ENCODE measurements at places on chromosomes 1 and 21. TPM values are rescaled to one million over a fixed set of nuclear protein-coding genes. Genes with fewer than 3 reads are reported as not detected.

Gene TP73
- total RNA-seq, result 0.16 TPM

DNA sequence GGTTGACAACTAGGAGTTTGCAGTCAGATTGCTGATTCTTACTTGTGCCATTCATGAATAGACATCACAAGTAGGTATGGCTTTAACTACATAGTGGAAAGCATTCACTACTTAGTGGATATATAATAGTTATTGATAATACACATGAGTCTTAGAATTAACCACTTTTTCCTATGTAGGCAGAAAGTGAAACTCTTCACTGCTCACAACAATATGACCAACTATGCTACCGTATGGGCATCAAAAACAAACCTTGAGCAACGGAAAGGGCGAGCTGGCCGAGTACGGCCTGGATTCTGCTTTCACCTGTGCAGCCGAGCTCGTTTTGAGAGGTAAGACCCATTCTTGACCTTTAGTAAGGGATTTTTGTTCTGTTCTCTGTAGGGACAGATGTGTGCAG lies 38.7 kb downstream of the DHX9 start:
- no peak for DNase-seq

Gene SLC25A34
- 4.2 TPM for total RNA-seq

DNA sequence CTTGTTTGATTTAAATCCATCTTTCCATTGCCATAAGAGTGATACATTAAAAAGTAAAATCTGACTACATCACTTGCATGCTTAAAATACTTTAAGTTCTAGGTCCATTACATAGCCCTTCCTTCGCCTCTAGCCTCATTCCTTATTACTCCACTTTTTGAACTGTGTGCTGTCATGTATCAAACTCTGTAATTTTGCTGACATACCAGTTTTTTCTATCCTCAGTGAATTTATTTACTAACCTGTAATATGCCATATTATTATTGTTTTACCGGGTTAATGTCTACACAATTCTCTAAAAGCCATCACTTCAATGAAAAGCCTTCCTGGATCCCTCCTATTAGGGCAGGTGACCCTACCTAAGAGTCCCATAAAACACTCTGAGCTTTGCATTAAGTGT lies 4.9 kb upstream of the SPRR2G start:
- DNase-seq, result no peak

DNA sequence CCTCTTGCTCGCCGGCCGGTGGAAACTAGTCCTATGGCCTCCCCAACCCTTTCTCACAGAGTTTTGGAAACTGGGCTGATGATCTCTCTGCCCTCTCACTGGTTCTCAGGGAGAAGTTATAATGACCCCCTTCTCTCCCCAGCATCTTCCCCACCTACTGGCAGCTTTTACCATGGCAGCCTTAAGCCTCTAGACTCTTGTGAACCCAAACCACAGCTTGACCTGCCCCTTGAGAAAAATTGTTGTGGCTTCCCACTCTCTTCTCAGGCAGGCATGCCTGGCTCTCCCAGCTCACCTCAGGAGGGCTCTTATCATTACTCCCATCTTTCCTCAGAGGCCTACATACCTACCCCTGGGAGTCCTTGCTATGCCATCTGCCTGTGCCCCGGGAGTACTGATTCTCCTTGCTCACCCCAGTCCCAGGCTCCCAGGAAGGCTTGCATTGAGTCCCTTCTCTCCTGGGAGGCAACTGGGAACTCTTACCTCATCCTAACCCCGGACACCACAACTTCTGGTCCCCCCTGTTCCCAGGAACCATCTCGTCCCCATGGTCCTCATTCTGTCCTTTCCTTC lies 1.6 kb downstream of the NSUN4 start:
- DNase-seq, result no peak

GRCh38 chr1:237799762-237800474 lies 90.8 kb downstream of the ZP4 start:
- DNase-seq, result no peak

DNA sequence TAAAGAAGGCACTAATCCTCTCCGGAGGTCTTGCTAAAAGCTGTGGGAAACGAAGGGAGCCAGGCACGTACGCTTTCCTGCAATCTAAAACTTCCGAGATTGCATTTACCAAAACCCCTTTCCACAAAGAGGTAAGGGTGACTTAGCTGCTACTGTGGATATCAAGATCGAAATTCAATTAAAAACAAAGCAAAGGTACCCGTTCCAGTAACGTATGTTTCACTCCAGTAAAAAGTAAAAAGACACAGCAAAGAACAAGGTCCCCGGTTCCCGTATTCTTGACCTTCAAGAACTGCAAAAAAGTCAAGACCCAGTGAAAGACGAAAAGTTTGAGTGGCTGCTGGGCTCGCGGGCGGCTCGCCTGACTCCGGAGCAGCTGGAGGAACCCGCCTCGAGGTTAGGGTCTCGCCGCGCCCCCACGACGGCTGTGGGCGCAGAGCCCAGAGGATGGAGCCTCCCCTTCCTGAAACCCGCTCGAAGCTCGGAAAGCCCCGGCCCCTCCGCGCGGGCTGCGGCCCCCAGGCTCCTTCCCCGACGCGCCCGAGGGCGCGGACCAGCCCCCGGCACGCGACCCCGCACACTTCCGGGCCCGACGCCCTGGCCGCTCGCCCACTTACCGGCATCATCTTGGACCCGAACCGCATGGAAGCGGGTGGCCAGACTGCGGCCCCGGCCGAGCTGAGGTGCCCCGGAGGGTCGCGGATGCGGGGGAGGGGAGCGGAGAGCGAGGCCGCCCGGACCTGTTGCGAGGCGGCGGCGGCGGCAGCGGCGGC lies 524 bp downstream of the TP53BP2 start:
- no peak for DNase-seq

Gene KLHDC8A
- 0.24 TPM for total RNA-seq

- DNase-seq, result peak; percentile 75
These were observed 944 bp upstream of the AGO3 start for GRCh38 chr1:35929730-35930592.

DNA sequence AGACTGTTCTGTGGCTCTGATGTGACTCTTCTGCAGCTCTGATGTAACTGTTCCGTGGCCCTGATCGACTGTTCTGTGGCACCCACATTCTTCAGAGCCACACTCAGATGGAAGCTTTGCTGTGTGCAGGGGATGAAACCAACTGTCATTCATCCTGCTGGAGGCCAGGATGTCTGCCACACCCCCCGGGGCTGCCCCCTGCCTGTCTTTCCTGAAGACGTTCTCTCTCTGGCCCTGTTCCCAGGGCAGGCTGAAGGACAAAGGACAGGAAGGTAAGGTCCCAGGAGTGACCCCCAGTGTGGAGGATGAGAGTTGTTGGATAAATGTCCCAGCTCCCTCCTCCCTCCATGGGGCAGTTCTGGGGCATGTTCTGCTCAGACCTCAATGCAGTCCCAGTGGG lies 29.4 kb upstream of the UMODL1 start:
- DNase-seq, result no peak

GRCh38 chr21:36350282-36350910 lies 30.4 kb downstream of the MORC3 start:
- DNase-seq, result no peak

- DNase-seq, result no peak
These were observed 6.4 kb downstream of the TTC22 start for GRCh38 chr1:54794451-54795355.

GRCh38 chr1:219710529-219711194 lies 97.8 kb upstream of the ZC3H11B start:
- DNase-seq, result no peak

Gene PLA2G4A
- 5.8 TPM for total RNA-seq

DNA sequence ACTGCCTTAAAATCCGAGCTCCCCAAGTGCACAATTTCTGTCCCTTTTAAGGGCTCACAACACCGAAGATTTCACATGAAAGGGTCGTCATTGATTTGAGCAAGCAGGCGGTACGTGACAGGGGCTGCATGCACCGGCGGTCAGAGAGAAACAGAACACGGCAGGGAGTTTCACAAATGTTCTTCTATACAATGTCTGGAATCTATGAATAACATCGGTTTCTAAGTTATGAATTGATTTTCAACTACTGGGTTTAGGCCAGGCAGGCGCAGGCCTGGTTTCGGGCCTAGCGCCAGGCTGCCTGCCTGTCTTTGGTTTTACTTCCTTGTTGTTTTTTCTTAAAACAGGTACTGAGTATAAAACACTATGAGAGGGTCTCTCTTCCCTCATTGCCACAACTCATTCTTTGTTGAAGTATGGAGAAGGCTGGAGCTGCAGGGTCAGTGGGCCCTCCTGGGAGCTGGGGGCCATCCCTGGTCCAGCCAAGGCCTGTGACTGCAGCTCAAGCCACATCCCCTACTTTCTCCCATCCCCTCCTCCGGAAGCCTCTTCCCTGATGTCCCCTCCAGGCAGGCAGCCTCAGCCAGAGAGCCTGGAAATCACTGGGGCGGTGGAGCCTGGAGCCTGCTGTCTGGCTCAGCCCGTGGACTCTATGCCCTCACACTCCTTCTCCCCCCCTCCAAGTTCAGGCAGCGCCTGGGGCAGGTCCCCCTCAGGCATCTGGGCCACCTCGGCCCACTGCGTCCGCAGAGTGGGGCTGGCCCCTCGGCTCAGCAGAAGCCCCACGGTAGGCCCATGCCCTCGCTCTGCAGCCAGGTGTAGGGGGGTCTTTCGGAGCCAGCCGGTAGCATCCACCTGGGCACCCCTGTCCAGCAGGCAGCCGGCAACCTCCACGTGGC lies 2.4 kb downstream of the ANKRD65 start:
- no peak for DNase-seq

GRCh38 chr1:68210027-68210426 lies 22.3 kb downstream of the WLS start:
- no peak for DNase-seq

DNA sequence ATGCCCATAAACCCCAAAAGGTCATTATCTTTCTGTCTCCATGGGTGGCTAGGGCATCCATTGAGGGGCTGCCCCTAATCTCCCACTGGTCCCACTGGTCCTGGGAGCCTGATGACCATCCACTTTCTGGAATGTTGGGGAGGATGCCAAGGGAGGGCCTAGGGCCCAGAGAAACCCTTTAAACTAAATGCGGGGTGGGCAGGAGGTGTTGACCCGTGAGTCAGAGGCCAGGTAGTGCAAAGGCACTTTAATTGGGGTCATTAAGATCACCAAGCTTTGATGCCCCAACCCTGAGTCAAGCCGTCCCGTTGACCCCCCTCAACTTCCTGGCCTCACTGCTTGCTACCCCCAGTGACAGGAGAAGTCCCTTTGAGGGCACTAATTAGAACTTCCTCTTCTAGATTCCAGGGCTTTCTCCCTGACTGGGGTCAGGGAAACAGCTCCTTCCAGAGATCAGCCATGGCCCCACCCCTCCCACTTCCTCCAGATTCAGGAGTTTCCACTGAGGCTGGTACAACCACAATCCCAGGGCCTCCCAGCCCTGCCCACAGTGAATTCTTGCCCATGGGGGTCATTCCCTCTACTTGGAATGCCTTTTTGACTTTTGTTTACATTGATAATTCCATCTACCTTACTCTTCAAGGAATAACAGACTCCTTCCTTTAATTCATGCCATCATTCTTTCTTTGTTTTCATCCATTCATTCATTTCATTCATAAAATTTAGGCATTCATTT lies 15.5 kb upstream of the SERINC2 start:
- DNase-seq, result no peak

DNA sequence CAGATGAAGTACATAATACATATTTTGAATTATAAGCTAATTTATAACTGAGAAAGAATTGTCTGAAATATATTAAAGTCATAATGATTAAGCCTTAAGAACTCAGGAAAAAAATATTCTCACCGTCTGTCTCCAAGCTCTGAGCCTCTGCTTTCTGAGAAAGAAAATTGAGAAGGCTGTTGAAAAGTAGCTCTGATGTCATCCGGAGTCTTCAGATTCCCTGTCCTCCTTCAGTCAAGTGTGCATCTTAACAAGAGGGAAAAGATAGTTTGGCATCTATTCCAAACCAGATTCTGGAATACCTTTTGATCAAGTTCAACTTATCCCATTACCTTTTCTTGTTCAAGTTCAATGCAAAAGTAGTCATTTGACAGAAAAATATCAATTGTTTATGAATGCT lies 50.6 kb downstream of the NRIP1 start:
- DNase-seq, result no peak

GRCh38 chr1:246147524-246148461 lies 359.3 kb downstream of the SMYD3 start:
- no peak for DNase-seq

- DNase-seq, result no peak
These were observed 419 bp upstream of the TSEN15 start for GRCh38 chr1:184051138-184051484.

DNA sequence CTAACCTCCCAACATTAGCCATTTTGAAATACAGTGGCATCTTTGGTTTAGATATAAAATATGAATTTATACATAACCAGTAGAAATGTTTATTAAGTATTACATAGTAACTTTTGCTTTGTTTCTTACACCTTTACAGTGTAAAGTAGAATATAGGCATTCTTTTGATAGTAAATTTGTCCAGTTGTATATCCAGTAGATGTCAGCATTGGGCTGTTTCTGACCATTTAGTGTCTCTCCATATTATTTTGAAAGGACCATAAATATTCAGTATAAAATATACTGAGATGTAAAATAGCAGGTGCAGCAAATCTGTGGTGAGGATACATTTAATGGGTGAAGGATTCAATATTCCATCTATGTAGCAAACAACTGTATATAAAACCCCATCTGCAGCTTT lies 115.8 kb upstream of the ZRANB2 start:
- DNase-seq, result no peak

DNA sequence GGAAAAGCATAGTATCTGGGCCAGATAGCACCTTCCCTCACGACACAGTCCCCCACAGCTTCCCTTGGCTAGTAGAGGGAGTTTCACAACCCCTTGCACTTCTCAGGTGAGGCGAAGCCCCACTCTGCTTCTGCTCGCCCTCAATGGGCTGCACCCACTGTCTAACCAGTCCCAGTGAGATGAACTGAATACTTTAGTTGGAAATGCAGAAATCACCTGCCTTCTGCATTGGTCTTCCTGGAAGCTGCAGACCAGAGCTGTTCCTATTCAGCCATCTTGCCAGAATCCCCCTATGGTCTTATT lies 243.2 kb upstream of the FAM78B start:
- no peak for DNase-seq

GRCh38 chr1:56153276-56153675 lies 426.1 kb downstream of the PLPP3 start:
- DNase-seq, result no peak

- DNase-seq, result no peak
These were observed 23.6 kb upstream of the DUSP10 start for GRCh38 chr1:221765527-221765926.

DNA sequence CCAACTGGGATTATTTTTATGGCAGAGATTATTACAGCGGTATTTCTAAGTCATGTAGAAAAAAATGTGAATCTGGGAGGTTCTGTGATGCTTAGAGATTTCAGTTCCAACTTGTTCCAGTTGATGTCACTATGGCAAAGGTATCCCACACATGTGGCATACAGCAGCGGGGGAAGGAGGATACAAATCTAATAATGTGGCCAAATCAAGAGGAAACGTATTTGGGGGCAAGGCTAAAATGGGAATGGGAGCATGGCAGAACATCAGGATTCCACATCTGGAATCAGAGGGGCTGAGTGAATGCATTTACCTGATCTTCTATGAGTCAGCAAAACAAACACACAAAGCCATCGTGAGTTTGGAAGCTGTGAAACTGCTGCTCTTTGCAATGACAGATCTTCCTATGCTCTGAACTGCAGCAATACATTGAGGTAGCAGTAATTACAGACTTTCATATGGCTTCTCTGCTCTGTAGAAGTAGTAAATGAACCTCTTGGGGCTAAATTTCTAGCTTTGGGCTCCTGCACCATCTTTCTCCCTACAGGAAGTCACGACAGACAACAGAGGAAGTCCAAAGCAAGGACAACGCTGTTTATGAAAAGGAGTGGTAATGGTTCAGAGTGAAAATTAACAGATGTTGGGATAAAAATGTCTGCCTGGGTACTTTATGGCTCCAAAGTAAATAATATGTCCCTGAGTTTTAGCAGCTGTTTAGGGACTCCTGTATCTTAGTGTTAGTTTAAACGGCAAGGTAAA lies 55.5 kb downstream of the GABPA start:
- no peak for DNase-seq

Gene LMOD1
- 31.4 TPM for total RNA-seq

All from right atrium auricular region (tissue), 2 donors.